ENCODE measurements at places on chromosomes 16 and 17.

GRCh38 chr17:75365009-75365930, 40.2 kb downstream of the GRB2 start:
- DNase-seq, result no peak

GRCh38 chr17:13323990-13324389, 277.7 kb downstream of the HS3ST3A1 start:
- no peak for DNase-seq

DNA sequence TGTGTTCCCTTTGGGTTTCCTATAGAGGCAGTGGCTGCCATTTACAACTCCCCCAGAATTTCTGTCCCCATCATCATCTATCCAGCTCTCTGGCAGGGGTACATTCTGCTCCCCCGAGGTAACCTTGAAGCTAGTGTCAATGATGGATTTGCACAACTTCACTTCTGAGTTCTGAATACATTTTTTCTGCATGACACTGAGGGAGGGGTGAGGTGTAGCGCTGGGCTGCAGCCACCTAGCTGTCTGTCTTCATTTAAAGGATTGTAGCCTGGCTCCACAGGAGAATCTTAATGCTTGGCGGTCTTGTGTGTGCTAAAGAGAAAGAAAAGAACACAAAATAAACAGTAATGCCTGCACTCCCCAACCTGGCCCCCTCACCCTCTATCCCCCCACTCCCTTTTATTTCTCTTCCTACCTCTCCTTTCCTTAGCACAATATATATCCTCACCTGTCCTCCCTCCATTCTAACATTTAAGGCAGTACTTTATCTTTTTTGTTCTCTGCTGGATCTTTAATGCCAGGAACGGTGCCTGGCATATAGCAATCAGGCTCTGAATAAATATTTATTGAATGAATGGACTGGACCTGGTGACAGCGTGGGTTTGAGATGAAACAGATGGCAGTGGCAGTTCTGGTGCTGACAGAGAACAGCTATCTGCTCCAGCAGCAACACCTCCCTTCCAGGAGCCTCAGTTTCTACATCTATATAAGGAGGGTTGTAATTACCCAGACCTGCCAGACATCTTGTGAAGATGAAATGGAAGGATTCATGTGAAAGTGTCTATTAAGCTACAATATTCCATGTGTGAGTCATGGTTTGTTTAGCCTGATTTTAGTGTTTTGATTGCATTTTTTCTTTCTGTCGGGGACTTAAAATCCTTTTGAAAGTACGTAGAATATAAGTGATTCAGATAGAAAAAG, 163.5 kb upstream of the CDH11 start:
- DNase-seq, result no peak

GRCh38 chr17:15513058-15513791, 45.8 kb upstream of the CDRT4 start:
- DNase-seq, result no peak

DNA sequence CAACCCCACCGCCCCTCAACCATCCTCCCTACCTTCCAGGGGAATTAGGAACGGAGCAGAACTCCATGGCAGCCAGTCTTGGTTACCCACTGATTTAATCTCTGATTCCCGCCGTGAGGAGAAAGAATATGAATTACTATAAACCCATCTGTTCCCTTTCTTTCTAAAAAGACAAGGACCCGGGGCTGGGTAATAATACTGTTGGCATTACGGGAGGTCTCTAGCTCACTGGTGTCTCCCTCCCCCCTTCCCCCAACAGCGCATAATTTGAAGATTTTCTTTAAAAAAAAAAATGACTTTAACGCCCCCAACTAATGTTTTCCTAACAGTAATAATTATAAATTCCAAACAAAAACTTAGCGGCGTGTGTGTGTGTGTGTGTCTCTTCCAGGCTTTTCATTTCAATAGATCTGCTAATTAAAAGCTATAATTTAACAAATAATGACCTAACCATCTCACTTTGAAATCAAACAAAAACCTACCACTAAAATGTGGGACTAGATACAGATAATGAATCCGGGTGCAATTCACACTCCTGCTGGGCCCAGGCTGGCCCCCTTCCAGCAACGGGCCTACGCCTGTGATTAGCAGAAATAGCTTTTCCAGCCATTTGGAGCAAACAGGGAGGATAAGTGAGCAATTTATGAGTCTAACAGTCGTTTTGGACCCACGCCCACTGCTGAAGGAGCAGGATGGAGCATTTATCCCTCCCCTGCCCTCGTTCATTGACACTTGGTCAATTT, 18.2 kb upstream of the BHLHA9 start:
- DNase-seq, result peak; percentile 98

DNA sequence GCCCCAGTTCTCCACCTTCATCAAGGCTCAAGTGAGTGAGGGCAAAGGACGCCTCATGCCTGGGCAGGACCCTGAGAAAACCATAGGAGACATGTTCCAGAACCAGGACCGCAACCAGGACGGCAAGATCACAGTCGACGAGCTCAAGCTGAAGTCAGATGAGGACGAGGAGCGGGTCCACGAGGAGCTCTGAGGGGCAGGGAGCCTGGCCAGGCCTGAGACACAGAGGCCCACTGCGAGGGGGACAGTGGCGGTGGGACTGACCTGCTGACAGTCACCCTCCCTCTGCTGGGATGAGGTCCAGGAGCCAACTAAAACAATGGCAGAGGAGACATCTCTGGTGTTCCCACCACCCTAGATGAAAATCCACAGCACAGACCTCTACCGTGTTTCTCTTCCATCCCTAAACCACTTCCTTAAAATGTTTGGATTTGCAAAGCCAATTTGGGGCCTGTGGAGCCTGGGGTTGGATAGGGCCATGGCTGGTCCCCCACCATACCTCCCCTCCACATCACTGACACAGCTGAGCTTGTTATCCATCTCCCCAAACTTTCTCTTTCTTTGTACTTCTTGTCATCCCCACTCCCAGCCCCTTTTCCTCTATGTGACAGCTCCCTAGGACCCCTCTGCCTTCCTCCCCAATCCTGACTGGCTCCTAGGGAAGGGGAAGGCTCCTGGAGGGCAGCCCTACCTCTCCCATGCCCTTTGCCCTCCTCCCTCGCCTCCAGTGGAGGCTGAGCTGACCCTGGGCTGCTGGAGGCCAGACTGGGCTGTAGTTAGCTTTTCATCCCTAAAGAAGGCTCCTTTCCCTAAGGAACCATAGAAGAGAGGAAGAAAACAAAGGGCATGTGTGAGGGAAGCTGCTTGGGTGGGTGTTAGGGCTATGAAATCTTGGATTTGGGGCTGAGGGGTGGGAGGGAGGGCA, 9.7 kb downstream of the FKBP10 start:
- no peak for DNase-seq

DNA sequence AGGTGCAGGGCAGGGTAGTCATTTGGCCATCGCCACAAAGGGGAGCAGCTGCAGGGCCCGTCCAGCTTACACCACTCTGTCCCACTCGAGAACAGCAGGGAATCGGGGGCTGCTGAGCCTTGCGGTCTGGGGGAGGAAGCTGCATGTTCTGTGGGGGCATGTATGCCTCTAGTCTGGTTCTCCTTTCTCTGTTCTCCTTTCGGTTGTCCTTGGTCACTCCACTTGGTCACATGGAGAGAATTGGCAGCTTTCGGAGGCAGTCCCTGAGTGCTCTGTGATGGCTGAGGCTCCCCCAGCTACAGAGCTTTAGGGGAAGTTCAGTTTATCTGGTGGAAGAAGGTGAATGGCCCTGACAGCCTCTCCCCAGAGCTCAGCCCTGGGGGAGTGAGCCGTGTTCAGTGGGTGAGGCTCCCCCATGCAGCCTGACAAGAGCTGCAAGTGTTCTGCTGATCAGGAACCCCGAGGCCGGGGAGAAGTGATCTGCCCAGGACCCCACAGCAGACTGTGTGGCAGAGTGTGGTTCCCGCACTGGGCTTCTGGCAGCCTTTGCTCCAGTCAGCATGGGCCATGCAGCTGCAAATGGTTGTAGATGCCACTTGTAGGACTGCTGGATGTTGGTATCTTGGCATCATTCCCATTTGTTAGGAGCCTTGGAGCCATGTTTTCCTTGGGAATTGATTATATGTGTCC, 22.3 kb upstream of the SMPD3 start:
- DNase-seq, result no peak

DNA sequence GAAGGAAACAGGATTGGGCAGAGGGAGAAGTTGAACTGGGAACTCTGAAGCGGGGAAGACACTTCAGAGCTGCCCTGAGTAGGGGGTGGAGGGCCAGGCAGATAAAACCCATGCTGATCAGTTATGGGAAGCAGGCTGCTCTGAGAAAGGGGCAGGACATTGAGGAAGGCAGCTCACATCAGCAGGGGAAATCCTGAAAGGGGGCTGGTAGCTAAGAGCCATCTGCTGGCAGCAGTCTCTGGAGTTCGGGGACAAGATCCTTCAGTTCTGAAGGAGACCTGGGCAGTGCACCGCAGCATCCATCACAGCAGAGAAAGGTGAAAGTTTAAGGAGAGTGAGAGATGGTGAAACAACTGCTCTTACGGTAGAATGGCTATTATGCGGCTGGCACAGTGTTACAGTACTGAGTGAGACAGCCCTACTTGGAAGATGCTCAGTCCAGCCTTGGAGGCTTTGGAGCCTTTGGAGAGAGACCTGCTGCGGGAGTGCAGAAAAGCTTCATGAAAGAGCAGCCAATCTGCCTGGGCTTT, 5.4 kb upstream of the KIF18B start:
- DNase-seq, result no peak

GRCh38 chr17:55430541-55431288, 9.1 kb upstream of the MMD start:
- no peak for DNase-seq

DNA sequence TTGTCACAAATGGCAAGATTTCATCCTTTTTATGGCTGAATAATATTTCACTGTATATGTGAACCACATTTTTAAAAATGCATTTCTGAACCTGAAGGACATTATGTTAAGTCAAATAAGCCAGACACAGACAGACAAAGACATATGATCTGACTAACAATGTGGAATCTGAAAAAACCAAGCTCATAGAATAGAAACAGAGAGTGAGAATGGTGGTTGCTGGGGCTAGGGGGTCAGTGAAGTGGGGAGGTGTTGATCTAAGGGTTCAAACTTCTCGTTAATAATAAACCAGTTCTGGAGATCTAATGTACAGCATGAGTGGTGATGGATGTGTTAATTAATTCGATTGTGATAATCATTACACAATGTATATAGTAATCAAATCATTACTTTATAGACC, 475.1 kb downstream of the WWOX start:
- no peak for DNase-seq

GRCh38 chr17:67466251-67466796, 89.2 kb downstream of the PITPNC1 start:
- no peak for DNase-seq

DNA sequence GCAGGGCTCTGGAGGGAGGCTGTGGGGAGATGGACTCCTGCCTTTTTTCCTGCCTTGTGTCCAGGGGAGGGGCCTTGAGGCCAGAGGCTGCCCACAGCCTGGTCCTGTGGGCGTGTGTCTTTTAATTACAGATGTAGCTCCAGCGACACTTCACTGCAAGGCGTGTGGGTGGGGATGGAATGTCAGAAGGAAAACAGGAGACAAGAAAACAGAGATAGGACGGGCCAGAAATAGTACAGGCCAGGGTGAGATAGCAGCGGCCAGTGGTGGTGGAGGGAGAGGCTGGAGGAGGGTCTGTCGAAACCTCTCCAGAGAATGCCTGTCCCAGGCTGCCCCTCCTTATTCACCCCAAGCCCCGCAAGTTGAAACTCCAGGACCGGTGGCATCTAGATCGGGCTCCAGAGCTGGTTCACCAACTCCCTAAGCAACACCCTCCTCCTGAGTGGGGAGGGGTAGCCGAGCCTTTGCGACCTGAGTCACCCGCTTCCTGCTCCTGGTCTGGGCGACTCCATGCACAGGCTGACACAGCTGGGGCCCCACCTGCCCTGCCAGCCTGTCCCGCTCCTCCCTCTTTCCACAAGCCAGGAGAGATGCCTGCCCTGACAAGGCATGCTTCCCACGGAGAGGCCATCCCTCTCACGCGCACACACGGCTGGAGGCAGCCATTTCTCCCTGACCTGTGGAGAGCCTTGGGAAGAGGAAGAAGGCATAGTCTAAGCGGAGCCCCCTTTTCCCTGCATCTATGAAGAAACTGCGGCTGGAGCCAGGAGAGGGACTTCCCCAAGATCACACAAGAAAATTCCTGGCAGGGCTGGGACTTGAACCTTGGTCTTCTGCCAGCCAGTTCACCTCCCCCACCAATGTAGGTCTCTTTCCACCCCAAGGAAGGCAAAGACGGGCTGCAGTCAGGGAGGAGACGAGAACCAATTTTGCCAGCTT, 6.6 kb upstream of the JUP start:
- no peak for DNase-seq

DNA sequence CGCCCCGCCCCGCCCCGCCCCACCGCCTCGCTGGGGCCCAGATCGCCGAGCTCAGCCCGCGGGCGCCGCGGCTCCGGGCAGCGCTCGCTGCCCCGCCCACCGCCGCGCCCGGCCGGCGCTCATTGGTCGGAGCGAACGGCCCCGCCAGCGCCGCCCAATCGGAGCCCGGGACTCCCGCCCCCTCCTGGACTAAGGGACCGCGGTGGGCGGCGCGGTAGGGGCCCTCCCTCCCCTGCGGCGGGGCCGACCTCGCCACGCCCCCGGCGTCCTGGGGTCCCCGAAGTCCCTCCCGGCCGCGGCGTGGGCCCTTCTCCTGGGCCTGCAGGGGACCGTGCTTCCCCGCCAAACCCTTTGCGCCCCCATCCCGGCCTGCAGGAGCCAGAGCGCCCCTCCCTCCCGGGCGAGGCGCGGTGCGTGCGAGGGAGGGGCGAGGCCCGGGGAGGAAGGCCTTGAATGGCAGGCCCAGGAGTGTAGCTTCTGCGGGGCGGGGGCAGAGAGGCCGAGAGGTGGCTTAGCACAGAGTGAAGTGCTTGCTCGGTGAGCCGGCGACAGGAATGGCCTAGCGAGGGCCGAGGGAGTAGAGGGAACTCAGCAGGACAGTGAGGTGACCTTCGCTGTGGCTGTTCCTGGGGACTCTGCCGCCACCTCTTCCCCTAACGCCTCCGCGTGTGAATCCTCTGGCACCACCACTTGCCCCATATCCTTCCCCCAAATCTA, at the start of gene CAMKK1:
CAMKK1 (minus strand) TSS at position 51 of the 717 bp plus-strand sequence. CDS start 7,366 bp downstream, outside the sequence.
- DNase-seq, result peak; percentile 85

- peak; percentile 89 for DNase-seq
These were observed 1.8 kb upstream of the SOST start for GRCh38 chr17:43760254-43760852.

GRCh38 chr17:64531955-64532371, 25.2 kb downstream of the CEP95 start:
- DNase-seq, result no peak

DNA sequence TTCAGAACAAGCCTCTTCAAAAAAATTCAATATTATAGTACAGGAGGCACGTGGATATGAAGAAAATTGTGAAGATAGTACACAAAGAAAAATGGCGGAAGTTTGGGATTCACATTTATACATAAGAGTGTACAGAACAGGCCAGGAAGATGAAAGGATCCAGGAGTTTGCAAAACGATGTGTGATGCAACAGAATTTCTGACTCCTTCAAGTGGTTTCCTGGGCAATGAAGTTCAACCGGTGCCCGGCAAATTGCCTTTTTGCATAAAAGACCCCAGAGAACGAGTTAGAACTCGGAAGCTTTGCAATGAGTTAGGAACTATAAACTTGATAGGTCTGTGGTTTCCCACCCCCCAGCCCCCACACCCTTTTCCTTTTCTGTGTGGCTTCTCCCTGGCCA, 189.1 kb downstream of the SALL1 start:
- DNase-seq, result no peak

- no peak for DNase-seq
These were observed 5.6 kb upstream of the THUMPD1 start for GRCh38 chr16:20747030-20747816.

- no peak for DNase-seq
These were observed at the start of gene RPUSD1 for GRCh38 chr16:787978-788398. Gene RPUSD1, minus strand, starts transcription at chr16:788381. Its CDS starts 644 bp downstream, at chr16:787737.

- DNase-seq, result no peak
These were observed 7.0 kb downstream of the PIGQ start for GRCh38 chr16:576823-577201.

GRCh38 chr17:2940352-2940751, 123.1 kb downstream of the OR1D5 start:
- no peak for DNase-seq

All from NCI-H748 treated with DMSO at 0.1 percent for 48 hours (cell line).